Frontal cortex (tissue), 4 donors: ENCODE measurements at places on chromosomes 12 and 14.

DNA sequence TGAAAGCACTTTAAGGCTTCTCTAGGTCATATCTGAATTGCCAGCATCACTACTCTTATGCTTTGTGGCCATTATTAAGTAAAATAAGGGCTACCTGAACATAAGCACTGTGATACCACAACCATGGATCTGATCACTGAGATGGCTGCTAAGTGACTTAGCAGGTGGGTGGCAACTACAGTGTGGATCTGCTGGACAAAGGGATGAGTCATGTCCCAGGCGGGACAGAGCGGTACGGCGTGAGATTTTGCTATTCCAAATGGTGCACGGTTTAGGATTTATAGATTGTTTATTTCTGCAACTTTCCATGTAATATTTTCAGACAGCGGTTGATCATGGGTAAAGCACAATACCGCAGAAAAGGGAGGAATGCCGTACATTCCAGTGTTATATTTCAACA is 39.4 kb downstream of the MLXIP start:
- no peak for DNase-seq

DNA sequence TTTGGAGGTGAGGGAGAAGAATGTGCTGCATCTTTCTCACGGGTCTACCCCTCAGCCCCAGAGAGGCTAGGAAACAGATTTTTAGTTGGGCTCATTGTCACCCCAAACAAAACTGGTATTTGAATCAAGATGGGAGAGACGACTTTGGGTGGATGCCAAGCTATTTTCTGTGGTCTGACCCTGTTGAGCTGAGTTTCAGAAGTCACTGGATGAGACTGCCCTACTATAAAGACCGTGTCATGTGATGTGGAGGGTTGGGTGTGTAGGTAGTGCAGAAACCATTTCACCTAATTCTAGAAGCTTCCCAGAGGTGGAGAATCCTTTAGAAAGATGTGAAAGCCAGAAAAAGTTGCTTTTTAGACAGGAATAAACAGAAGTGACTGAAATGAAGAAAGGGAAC is 60.2 kb downstream of the IFT43 start:
- DNase-seq, result no peak

DNA sequence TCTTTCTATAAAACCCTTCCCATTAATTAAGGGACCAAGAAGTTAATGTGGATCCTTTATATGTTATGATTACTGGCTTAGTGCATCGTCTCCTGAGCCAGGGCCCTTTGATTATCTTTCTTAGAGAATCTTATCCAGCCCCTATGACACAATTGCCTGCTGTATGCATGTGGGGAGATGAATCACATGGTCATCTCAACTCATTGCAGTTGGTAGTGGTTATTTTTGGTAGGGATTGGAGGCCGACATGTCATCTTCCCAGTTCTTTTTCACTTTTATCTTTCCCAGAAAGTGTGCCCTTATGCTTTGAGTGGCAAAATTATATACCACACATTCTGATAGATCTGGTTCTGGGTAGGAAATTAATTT is 26.0 kb downstream of the ZNF664 start:
- DNase-seq, result no peak

- DNase-seq, result no peak
Measured at GRCh38 chr12:63997198-63997597, 152.7 kb downstream of the SRGAP1 start.

DNA sequence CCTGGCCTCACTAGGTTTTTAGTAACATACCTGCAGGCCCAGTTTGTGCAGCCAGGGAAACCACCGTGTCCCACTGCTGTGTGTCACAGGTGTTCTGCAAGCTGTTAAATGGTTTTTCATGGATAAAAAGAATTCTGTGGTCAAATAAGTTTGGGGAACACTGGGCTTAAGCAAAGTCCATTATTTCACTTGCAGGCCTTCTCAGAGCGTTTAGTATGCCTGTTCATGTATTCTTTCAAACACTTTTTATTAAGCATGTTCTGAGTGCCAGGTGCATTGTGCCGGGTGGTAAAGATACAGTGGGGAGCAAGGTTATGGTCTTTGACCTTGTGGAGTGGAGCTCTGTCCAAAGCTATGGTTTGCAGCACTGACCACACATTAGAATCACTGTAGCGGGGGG is 7.4 kb downstream of the RNFT2 start:
- no peak for DNase-seq

GRCh38 chr12:7929083-7929792 is 6.7 kb downstream of the SLC2A3 start:
- no peak for DNase-seq

DNA sequence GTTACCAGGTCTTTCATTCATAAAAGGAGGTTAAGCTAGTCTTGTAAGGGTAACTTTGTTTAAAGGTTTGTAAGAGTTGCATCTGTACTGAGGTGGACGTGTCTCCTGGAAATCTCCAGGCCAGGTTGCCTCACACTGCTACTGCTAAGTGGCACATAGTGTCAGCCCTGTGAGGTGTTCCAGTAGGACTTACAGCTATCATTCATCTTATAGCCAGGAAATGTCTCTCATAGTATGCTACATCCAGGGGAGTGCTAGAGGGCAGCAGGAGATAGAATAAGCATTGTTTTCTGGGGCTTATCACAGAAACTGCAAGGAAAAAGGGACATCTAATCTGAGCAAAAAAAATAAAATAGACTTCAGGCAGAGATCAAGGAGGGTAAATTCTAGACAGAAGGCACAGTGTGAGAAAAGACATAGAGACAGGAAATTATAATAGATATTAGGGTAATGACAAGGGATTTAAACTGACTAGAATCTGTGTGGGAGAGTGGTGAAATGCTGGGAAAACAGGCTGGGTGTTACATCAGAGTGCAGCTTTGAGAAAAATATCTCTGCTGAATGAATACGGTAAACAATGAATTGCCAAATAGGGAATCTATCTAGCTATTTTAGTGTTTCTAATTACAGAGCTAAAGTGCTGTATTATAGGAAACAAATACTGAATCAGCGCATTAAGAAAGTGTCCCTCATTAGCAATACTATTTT is 205.1 kb upstream of the ABCD2 start:
- no peak for DNase-seq

DNA sequence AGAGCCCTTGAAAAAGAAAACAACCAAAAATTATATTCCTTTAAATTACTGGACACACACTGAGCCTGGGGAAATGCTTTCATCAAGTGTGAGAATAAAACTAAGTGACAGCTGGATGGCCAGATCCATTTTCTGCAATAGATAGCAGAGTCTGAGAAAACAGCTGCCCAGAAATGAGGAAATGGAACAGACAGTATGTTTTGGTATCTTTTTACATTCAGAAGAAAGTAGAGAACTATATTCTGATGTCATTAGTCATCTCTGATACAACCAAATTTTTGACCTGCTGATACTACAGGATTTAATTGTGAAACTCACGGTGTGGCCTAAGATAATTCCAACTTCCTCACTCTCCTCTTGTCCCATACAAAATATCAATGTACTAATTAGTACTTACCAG is 78.2 kb downstream of the HMGA2 start:
- no peak for DNase-seq

GRCh38 chr14:81400852-81401251 is 728 bp upstream of the STON2 start:
- DNase-seq, result no peak
